Daoy (cell line): ENCODE measurements at places on chromosomes 7 and 10.
A peak's percentile ranks its signal among the peaks of the same experiment; 100 is the strongest.

DNA sequence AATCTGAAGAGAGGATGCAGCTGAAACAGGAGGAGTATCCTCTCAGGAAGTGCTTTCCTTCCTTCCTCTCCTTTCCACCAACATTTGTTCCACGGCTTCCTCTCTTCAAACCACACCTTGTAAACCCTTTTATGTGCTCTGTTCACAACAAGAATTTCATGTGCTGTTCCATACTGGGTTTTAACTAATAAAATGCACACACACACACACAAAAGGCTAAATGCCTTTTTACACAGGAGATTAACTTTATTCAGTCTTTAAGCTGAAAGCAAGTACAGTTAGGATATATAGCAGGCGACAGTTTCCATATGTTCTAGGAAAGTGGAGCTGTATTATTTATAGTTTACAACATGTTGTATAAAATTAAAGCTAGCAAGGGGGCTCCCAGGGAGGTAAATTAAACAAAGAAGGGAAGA is 106.7 kb downstream of the REEP3 start:
- DNase-seq: no peak

GRCh38 chr10:78699971-78700370 is 368.8 kb upstream of the ZMIZ1 start:
- DNase-seq: no peak

- no peak for DNase-seq
Observed at GRCh38 chr7:134832367-134832766, 52.9 kb downstream of the CALD1 start.

DNA sequence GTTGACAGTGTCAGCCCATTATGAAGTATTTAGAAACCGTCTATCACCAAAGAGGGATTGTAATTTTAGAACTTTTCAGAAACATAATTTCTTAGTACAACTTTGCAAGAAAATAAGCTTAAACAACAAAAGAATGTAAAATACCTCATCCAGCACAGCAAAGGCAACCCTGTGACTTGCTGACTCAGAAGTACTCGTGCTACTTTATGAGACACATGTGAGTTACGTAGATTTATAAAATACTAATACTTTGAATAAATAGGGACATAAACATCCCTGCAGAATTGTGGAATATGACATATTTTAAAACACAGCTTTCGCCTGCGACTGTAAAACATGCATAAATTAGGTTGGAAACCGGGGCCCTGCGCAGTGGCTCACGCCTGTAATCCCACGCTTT is 739.7 kb upstream of the ANKRD30A start:
- no peak for DNase-seq

DNA sequence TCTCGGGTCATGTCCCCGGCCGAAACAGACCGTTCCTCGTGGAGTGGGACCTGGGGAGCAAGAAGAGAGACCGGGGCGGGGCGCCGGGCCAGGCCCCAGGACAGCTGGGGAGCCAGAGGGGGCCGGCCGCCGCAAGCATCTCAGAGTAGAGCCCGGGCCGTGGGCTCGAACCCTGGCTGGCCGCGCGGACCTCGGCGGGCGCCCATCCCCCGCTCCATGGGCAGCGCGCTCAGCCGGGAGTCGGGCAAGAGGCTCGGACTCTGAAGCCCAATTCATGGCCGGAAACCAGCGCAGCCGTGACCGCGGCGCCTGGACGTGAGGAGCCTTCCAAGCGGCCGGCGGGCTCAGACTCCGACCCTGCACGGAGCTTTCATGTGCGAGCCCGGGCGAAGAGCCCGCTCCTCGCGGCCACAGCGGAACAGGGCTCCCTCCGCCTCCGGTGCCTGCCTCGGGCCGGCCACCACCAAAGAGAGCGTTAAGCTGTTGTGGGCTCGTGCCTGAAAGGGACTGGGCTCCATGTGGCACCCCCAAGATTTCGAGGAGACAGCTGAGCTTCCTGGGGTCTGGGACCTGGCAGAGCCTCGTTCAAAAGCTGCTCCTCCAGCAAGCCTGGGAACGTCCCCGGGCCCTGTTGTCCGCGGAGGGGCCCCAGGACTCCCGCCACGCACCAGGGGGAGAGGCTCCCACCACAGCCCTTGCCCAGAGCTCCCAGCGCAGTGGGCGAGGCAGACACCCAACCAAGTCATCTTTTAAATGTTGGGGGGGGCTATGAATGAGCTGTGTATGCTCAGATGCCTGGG is 757 bp upstream of the GRID1 start:
- DNase-seq: no peak

DNA sequence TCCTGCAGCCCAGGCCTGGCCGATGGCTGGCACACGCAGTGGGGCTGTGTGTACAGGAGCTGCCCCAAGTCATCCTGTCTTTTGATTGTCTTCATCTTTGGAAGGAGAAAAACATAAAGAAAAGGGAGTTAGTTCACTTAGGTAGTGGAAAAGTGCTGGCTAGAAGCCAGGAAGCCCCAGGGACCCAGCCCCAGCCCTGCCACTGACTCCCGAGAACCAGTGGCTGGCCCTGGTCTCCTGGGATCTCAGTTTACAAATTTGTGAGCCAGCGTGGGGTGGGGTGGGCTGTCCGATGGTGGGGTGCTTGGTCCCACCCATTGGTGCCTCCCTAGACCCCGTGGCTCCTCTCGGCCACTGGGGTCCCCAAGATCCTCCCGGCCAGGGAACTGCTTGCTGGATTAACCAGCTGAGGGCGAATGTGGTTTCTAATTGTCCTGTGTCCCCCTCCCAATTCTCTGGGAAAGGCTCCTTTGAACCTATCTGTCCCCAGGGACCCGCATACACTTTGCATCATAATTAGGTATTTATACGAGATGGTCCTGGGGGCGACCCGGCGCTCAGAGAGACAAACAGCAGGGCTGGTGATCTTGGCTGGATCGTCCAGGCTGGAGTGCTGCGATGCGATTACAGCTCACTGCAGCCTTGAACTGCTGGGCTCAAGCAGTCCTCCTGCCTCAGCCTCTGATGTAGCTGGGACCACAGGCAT is 16.3 kb upstream of the CHST12 start:
- no peak for DNase-seq

DNA sequence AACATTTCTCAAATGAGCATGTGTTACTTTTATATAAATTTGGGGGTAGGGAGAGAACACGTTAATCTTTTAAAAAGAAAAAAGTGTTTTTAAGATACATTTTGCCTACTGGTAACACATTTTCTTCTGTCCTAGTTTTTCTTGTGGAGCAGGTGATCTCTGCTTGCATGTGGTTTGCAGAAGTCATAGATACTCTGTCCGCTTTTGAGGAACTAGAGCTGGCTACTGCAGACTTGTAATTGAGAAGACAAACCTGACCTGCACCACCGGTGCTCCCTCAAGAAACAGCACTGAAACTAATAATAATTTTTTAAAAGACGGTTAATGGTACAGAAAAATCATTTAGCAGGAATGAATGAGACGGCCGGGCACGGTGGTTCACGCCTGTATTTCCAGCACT is 243.1 kb downstream of the KIAA1217 start:
- DNase-seq: no peak

DNA sequence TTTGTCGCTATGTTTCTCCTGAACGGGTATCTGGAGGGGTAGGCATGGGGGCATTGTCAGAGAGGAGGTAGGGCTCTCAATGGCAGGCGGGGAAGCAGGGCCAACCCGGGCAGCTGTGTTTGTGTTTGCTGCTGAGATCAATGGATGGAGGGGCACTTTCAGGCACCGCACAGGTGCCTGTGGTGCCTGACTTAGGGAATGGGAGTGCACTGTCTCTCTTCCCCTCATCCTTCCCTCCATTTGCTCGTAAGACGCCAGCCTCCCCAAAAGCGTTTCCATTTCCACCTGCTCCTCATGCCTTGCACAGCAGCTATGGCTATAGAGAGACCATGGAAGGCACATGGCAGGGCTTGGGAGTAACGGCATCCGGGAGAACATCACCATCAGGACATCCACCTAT is 615.9 kb upstream of the FOXK1 start:
- DNase-seq: no peak

DNA sequence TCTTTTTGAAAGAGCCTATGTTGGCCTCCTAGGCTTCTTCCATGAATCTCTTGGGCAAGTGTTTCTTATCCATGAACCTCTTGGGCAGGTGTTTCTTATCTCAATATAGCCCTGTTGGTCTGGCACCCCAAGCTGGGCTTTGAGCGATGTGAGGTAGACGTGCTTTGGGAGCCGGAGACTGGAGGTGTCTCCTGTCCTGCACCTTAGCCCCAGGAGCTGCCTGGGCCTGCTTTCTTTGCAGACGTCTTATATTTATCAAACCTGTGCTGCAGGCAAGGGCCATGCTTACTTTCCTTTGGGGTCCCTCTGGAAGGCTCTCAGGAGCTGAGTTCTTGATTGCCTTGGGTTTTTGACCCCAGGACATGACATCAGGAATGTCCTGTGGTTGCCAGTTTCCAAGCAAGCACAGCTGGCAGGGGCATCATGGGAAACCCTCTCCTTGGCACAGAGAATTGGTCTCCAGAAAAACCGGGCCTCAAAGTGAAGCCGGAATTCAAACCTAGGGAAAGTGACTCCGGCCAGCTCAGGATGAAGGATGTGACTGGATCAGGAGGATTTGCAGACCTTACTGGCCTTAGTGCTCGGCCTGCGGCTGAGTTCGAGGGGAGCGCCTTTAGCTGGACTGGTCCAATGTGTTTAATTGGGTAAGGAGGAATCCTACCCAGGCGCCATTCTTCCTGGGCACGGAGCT is 2.8 kb downstream of the JAKMIP3 start:
- no peak for DNase-seq

DNA sequence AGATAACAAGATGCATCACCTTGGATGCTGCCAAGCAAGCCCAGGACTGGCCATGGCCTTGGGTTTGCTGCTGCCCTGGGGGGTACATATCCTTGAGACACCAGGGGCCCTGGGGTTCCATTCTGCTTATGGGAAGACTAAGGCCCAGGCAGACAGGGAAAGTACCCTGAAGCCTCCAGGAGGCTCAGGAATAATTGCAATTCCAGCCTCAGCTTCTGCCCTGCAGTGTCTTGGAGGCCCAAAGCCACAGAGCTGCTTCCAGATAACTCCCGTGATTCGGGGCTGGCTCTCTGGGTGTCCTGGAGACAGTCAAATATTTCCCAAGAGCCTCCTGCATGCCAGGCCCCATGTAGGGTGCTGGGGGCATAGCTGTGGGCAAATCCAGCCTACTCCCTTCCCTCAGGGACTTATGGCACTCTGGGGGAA is 22.6 kb downstream of the MYL10 start:
- DNase-seq: no peak

- DNase-seq: peak; percentile 96
Observed at GRCh38 chr10:126199221-126199998, 188.9 kb downstream of the ADAM12 start.

DNA sequence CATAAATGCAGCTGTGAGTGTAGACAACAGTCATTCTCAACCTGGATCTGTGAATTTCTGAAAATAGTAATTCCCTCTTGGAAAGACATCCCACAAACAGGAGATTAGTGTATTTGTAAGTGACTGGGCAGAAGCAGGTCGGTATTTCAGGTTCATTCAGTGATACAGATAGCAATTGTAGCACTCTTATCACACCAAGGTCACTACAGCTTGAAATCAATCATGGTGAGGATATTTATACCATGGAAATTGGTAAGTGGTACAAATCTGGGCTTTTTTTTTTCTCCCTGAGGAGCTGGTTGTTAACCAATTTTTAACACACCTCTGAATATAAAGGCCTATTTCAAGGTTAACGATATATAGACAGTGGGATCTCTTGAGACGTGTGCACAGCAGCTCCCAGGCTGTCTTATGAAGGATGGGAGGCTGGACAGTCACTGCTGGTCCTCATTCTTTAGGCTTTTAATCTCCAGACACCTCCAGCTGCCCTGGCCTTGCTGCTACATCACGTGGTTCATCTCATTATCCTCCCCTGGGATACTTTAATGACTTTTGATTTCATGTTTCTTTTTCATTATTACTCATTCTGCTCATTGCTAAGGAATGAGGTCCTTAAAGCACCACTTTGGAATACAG is 87.1 kb downstream of the ITGA8 start:
- no peak for DNase-seq

DNA sequence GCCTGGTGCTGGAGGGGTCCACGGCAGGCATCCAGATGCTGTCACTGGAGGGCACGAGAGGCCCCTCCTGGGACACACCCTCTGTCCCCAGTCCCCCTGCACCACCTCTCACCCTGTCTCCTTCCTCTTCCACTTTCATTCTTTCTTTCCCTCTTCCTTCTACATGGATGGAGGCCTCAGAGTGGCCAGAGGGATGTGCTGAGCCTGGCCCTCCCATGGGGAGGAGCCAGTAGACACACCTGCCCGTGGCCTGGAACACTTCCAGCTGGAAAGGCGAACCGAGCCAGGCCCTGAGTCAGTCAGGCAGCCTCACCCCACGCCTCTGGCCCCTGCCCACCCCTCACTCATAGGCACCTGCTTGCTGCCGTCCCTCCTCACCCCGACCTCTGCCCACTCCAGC is 55.9 kb upstream of the MXI1 start:
- DNase-seq: no peak

DNA sequence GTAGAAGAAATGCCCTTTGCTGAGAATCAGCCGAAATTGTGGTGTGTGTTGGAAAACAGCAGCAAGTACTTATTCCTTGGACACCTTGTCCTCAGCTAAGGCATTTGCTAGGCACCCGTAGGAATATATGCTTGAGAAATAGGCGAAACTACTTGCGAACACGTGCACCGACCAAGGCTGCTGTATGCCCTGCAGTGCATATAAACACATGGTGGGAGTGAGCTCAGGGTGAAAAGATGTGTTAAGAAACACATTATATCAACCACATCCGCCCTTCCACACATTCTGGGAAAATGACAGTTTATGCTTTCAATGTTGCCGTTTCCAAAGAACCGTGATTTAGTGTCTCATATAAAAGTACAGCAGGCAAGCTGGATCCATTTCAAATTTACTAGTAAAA is 199.2 kb downstream of the JCAD start:
- DNase-seq: peak; percentile 88

DNA sequence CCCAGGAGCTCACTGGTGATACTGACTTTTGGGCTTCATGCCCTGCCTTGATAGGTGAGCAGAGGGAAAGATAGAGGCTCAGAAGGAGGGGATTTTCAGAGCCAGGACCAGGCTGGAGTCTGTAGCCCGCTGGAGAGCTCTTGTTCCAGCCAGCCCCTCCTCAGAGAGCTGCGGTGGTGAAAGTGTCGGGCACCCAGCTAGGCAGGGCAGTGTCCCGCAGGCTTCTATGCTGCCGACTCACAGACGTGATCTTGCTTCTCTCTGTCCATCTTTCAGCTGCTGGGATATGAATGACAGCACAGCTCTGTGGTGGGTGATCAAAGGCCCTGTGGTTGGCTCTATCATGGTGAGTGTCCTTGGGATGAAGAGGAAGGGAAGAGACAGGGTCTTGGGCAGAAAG is 35.2 kb downstream of the ADCYAP1R1 start:
- no peak for DNase-seq

DNA sequence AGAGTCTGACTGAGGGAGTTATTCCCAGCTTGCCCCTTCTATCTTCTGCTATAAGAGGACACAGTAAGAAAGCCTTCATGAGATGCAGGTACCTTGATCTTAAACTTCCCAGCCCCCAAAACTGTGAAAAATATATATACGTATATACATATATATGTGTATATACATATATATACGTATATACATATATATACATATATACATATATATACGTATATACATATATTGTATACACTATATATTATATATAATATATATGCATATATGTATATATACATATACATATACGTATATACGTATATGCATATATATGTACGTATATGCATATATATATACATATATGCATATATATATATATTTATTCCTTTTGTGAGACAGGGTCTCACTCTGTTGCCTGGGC is 17.7 kb downstream of the EZH2 start:
- no peak for DNase-seq

- peak; percentile 11 for DNase-seq
Observed at GRCh38 chr10:17144757-17145156, 15.1 kb upstream of the CUBN start.
